ENCODE measurements at places on chromosomes 13 and 19.

GRCh38 chr13:21871382-21871781 is 200.5 kb downstream of the FGF9 start:
- DNase-seq: no peak

GRCh38 chr13:41775251-41775650 is 185.7 kb downstream of the VWA8 start:
- DNase-seq: no peak

DNA sequence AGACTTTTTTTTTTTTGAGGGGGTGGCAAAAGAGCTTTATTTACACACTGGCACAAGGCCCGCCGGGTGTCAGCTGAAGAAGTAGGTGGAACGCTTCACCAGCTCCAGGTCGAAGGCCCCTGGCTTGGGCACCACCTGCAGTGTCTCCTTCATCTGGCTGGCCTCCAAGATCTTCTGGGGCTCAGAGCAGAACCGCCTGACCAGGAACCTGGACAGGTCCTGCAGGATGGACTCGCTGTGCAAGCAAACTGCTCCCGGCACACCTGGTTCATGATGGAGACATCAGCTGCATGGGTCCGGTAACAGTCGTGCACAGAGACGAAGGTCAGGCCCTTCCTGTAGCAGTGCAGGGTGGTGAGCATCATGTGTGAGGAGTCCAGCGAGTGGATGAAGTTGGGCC is 4.4 kb upstream of the CYP4F2 start:
- DNase-seq: no peak

GRCh38 chr13:113122550-113123225 is at the start of gene F10:
F10 (plus strand) TSS chr13:113122799; CDS start chr13:113122856, 57 bp downstream.
- DNase-seq: no peak

- DNase-seq: no peak
These were observed 19.3 kb downstream of the PPP1R12C start for GRCh38 chr19:55097864-55098715.

GRCh38 chr19:18655173-18655844 is 18.5 kb downstream of the KLHL26 start:
- no peak for DNase-seq

DNA sequence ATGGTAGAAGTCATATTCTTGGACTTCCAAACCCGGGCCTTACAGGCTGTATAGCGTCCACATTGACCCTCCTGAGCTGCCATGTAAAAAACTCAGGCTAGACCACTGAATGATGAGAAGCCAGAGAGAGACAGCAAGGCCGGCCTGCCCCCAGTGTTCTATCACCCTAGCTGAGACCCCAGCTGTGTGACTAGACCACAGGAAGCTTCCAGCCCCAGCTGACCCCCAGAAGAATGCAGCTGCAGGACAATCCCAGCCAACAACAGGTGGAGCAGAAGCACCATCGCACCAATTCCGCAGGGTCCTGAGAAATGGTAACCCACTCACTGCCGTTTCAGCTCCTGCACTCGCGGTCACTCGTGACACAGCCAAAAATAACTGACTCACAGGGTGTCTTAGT is 2.9 kb upstream of the ATP11A start:
- no peak for DNase-seq

DNA sequence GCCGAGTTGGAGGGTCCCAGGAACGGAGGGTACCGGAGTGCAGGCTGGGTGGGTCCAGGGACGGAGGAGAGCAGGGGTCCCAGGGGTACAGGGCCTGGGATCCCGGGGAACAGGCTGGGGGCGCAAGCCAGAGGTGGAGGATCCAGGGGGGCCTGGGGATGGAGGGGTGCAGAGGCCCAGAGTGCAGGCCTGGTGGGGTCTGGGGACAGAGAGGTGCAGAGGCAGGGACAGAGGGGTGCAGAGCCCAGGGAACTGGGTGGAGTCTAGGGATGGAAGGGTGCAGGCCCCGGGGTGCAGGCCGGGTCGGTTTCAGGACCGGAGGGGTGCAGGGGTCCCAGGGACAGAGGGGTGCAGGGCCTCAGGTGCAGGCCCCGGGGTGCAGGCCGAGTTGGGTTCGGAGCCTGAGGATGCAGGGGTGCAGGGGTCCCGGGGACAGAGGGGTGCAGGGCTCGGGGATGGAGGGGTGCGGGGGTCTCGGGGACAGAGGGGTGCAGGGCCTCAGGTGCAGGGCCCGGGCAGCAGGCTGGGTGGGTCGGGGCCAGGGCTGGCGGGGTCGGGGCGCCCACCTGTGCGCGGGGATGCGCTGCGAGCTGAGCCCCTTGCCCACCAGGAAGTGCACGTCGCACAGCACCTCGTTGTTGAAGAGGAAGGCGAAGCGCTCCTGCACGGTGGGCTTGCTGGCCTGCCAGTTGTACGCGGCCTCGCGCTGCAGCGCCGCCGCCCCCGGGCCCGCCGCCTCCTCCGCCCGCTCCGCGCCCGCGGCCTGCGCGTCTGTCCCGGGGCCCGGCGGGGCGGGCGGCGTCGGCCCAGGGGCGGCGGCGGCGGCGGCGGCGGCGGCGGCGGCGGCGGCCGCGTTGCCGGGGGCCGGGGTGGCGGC is 545 bp downstream of the BTBD2 start:
- DNase-seq: no peak

DNA sequence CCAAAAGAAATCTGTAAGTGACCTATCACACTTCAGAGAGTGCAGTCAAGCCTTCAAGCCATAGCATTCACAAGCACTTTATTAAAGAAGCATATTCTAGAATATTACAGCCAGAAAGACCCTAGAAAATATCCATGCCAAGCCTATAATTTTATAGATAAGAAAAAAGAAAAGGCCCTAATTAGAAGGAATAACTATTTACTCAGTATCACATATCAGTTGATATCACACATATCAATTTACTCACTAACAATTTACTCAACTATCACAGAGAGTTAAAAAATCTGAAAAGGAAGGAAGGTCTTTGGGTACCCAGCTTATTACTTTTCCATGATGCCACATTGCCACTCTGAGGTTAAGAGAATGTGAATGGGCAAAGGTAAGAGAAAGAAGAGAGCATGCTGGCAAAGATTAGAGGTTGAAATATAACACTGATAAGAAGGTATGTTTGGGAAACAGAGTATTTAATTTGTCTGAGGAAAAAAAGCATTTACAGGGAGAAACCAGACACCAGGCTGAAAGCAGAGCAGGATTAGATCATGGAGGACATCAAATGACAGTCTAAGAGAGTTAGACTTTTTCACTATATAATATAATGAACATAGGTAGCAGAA is 186.2 kb downstream of the VWA8 start:
- no peak for DNase-seq

DNA sequence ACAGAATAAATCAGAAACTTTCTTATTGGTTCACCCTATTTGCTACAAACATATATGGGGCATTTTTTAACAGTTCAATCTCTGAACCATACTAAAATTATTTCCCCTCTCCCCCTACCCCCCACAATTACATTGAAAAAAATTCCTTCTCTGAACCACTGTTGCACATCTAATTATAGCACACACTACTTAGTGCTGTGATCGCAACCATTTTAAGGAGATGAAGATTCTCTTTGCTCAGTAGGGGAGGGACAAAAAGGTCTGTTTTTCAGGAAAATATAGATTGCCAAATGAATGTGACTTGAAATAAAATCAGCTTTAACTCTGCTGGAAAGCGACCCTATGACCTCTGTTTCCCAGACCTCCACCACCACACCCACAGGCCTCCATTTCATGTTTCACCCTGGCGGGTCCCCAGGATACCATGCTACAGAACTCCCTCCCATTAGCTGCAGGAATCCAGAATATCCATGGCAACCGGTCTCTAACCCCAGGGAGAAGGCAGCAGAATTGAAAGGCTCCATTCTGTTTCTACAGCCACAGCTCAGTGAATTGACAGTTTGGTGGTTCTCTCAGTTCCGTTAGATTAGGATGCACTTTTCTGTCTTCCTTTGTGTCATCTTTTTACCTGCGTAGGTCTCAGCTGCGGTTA is 286.3 kb downstream of the TBC1D4 start:
- DNase-seq: no peak

DNA sequence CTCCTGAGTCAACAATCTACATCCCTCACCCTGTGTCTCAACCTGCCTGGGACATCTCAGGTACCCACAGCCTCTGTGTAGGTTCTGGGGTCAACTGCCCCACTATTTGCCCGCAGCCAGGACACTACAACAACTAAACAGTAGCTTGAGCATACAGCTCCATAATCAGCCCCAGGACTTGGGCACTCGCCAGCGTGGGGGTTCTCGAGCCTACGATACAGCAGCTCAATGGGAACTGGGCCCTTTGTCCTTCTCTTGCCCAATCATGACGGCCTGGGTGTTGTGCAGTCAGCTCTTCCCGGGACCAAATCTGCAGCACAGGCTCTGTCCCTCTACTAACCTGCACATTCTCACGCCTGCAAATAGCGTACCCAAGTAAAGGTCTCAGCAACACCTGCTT is 1.3 kb downstream of the ZNF180 start:
- no peak for DNase-seq

DNA sequence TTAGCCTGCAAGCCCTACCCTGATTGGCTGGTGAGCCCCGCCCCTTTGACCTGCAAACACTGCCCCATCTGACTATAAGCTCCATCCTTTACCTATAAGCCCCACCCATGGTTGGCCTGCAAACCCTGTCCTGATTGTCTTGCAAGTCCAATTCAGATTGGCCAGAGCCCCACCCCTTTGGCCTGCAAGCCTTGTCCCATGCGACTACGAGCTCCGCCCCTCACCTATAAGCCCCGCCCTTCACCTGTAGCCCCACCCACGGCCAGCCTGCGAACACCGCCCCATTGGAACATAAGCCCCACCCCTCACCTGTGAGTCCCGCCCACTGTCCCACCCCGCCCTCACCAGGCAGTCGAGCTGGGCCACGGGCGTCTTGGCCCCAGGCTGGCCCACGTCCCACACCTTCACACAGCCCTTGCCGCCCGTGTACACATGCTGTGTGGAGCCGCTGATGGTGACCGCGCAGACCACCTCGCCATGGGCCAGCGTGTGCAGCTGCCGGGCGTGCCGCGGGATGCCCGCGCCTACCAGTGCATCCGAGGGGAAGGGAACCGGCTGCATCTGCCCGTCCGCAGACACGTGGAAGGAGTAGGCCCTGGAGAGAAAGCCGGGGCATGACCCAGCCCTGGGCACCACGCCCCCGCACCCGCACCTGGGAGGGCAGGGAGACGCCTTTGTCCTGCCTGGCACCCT is 22.9 kb downstream of the TLE2 start:
- DNase-seq: no peak

- DNase-seq: no peak
These were observed 19.6 kb upstream of the PTPRS start for GRCh38 chr19:5360003-5360780.

DNA sequence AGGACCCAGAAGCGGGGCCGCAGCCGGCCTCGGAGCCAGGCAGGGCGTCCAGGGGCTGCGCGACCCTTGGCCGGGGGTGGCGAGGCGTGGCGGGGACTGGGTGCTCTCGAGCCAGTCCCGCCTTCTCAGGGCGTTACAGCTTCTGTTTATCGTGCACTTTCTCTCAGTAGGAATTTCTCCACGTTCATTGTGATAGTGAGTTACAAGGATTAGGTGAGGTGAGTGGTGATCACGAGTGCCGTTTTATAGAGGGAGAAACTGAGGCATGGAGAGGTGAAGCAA is 600 bp downstream of the AP1M1 start:
- no peak for DNase-seq

- no peak for DNase-seq
These were observed 247.3 kb downstream of the GGACT start for GRCh38 chr13:100341327-100341726.

- no peak for DNase-seq
These were observed 194.1 kb downstream of the TDRD3 start for GRCh38 chr13:60590800-60591747.

- DNase-seq: no peak
These were observed 449.5 kb downstream of the KLF12 start for GRCh38 chr13:73684750-73685149.

DNA sequence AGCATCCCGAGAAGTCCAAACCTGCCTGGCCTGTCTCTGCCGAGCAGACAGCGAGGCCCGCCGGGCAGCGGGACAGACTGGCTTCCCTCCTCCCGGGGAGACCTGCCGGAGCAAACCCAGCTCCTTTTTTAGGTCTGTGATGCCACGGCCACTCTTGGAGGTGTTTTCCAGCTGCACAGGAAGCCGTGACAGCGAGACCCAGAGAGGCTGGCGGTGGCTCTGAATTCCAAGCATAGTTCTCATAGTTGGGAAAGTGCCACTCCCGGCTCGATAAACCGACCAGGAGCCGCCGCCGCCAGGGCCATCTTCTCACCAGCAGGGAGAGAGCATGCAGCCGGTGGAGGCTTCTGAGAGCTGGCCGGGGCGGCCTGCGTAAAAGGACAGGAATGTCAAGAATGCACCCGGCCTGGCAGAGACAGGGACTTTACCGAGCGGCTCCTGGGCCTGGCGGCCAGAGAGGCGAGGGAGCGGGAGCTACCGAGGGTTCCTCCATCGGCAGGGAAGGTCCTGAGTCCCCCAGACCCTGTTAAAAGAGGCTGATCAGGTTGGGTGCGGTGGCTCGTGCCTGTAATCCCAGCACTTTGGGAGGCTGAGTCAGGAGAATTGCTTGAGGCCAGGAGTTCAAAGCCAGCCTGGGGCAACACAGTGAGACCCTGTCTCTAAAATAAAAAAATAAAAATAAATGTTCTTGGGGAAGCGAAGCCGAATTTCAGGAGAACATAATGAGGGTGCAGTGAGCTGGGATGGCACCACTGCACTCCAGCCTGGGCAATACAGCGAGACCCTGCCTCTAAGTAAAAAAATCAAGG is 64.9 kb downstream of the GADD45B start:
- no peak for DNase-seq

DNA sequence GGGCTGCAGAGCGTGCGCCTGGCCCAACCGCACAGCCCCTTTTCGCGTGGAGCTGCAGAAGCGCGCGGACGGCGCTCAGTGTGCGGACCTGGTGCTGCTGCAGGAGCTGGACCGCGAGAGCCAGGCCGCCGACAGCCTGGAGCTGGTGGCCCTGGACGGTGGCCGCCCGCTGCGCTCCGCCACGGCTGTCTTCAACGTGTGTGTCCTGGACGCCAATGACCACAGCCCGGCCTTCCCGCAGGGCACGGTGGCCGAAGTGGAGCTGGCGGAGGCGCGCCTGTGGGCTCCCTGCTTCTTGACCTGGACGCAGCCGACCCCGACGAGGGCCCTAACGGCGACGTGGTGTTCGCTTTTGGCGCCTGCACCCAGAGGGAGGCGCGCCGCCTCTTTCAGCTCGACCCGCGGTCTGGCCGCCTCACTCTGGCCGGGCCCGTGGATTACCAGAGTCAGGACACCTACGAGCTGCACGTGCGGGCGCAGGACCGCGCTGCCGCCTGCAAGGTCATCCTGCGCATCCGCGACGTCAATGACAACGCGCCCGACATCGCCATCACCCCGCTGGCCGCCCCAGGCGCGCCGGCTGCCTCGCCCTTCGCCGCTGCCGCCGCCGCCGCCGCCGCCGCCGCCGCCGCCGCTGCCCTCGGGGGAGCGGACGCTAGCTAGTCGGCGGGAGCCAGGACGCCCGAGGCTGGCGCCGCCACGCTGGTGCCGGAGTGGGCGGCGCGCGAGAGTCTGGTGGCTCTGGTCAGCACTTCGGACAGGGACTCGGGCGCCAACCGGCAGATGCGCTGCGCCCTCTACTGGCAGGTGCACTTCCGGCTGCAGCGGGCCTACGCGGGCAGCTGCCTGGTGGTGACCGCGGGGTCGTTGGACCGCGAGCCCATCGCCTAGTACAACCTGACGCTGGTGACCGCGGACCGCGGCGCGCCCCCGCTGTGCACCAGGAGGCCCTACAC is 172.2 kb downstream of the OLFM4 start:
- DNase-seq: no peak

GRCh38 chr13:45546410-45546765 is 69.2 kb downstream of the ERICH6B start:
- no peak for DNase-seq

- no peak for DNase-seq
These were observed 913.8 kb upstream of the SLITRK5 start for GRCh38 chr13:86757236-86757978.

Data from stimulated activated CD4-positive, alpha-beta T cell treated with anti-CD3 and anti-CD28 coated beads, Interleukin-1b, Interleukin-23, amount 100 ng/mL, for 1 hour (primary cell).